Stimulated activated CD4-positive, alpha-beta T cell treated with anti-CD3 and anti-CD28 coated beads, Interleukin-15, amount 100 ng/mL, for 1 hour (primary cell): ENCODE measurements at places on chromosomes 16 and 17.

DNA sequence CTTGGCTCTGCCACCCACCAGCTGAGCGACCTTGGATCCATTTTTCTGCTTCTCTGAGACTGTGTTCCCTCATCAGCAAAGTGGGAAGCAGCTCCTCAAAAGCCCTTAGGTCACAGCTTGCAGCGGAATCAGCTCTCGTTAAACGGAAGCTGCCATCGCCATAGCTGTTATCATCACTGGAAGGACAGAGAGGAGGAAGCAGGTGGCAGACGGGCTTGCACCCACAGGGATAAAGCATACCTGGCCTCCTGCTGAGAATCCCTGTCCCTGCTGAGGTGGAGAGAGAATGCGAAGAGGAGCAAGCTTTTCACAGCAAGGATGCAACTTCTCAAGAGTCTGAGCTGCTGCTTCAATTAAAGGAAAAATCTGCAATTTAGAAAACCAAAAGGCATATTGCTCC, 106.6 kb downstream of the CLEC16A start:
- no peak for DNase-seq

DNA sequence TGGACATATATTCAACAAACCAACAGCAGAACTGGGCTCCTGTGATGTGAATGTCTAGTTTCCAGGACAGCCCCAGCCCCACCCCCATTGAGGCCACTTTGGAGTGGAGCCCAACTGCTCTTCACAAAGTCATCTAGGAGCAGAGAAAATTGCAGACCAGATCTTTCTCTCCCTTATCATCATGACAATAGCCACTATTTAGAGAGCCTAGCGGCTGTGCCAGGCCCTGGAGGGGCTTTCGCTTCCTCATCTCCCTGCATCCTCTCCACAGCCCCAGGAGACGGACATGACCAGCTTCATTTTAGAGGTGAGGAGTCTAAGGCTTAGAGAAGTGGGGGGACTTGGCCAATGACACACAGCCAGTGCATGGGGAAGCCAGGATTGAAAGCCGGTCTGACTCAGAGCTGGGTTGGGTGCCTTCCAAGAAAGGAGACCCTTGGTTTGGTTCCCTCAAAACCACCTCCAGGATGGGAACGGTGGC, 1.4 kb downstream of the PRSS8 start:
- DNase-seq, result no peak

- DNase-seq, result no peak
Measured at GRCh38 chr17:4600563-4600962, 16.2 kb downstream of the SMTNL2 start.

GRCh38 chr17:63250830-63251229, 195.3 kb downstream of the CYB561 start:
- no peak for DNase-seq

GRCh38 chr16:78127130-78127529, 27.7 kb downstream of the WWOX start:
- DNase-seq, result no peak

GRCh38 chr17:76462556-76463290, 4.7 kb upstream of the AANAT start:
- DNase-seq, result no peak

DNA sequence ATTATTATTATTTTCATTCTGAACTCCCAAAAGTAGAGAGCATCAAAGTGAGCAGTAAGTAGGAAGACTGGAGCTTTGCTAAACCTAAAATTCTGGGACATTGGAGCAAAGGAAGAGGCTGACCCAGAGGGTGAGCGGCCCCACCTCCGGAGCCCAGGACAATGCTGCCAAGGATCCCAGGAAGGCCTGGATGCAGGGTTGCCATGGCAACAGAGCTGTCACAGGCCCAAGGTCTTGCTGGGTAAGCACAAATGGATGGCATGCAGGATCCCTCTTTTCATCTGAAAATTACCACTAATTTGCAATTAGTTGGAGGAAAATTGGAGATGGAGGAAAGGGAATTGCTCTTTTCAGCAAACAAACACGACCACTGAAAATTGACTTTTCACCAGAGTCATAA, 457.9 kb upstream of the CDH5 start:
- no peak for DNase-seq

- no peak for DNase-seq
Measured at GRCh38 chr16:78396673-78397072, 297.2 kb downstream of the WWOX start.

- DNase-seq, result no peak
Measured at GRCh38 chr16:89737341-89738071, 16.2 kb downstream of the ZNF276 start.

DNA sequence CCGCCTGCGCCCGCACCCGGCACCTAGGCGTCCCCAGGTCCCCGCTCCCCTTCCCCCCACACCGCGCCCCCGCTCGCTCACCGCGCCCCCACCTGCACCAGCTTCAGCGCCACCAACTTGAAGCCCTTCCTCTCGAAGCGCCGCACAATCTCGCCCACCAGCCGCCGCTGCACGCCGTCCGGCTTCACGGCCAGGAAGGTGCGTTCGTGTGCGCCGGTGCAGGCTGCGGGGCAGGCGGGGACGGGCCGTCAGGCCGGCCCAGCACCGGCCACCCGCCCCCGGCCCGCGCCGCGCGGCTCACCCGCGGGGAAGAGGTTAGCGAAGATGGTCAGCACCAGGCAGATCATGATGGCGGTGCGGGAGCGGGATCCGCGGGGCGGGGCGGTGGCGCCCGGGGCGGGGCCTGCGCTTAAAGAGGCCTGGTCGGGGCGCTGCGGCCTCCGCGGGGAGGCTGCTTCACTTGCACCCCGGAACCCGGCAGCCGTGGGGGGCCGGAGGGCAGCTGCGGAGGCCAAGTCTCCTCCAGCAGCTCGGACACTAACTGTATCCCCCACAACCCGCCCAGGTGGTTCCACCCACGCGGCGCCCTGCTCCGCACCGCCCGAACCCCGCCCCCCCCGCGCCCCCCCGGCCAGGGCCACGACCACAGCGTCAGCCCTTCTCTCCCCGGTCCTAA, at the start of gene NME3:
Gene NME3, minus strand, starts transcription at position 356 of the 676 bp plus-strand sequence. Its CDS starts 9 bp downstream, at position 347.
- DNase-seq, result peak; percentile 62

- no peak for DNase-seq
Measured at GRCh38 chr16:18803569-18804462, 2.5 kb upstream of the ARL6IP1 start.

- DNase-seq, result no peak
Measured at GRCh38 chr17:2798678-2799077, 2.4 kb downstream of the RAP1GAP2 start.

GRCh38 chr16:85673529-85674417, 15.0 kb downstream of the GINS2 start:
- DNase-seq, result no peak

DNA sequence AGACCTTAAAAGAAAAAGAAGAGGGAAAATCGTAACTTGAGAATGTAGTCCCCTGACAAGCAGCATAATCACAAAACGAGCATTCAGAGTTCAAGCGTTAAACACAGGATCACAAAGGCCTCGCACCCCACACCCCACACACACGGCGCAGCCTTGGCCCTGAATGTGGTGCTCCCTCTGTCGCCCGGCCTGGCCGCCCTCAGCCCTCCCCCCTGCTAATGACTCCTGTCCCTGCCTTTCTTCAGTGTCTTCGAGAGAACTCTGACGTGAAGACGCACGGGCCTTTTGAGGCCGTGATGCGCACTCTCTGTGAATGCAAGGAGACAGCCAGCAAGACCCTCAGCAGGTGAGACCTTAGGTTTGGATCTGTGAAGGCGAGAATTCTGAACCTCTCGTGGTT, 47.5 kb upstream of the ENDOV start:
- no peak for DNase-seq

DNA sequence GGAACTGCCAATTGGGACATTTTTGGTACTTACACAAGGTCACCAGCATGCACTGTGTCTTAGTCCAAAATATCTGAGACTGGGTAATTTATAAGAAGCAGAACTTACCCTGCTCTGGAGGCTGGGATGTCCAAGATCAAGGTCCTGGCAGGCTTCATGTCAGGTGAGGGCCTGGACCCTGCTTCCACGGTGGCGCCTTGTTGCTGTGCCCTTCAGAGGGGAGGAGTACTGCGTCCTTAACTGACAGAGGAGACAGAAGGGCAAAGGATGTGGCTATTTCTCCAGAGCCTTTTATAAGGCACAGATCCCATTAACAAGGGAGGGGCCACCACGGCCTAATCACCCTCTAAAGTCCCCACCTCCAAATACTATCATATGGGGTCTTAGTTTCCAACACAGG, 178.9 kb downstream of the C16orf95 start:
- no peak for DNase-seq

GRCh38 chr16:27639561-27640276, 89.8 kb downstream of the KATNIP start:
- DNase-seq, result no peak

DNA sequence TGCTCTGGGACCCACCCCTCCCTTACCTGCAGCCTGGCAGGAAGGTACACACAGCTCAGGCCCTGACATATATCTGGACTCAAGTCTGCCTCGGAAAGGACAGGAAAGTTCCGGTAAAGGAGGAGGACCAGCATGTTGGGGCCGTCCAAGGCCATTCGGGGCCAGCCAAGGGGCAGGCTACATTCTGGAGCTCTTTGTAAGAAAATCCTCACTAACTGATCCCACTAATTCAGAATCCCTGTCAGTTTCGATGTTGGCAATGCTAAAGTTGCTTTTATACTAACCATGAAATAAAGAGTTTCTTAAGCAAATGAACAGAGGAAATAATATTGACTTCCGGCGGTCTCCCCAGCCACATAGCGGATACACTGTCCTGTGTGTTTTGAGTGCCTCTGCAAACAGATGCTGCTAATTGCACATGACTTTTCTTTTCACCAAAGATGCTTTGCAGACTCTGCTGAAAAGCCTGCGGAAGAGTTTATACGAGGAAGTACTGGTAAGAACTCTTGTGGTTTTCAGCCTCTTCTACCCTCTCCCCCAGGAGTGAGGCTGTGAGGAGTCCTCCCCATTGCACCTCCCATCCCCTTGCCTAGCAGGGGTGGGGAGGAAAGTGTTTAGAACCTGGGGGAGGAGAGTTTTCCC, 54.8 kb downstream of the PLXDC1 start:
- DNase-seq, result no peak

DNA sequence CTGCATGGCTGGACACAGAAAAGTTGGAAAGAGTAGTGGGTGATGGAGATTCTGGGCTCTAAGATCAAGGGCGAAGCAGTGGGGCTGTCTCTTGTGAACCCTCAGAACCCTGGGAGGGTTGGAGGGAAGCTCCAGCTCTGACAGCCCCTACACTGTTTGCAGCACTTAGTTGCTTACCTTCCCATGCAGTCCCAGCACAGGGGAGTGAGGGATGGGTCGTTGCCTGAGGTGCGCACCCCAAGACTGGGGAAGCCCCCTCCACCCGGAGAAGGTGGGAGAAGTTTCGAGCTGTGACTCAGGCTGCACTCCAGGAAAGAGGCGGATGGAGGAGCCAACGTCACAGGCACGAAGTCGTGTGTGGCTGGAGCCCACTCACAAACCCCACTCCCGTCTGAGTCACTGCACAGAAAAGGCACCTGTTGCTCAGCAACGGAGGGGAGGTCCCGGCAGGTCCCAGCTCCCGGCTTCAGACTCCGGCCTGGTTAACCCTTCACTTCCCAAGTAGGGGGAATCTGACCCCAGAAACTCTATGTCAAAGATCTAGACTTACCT, 60.1 kb downstream of the AIPL1 start:
- DNase-seq, result peak; percentile 37

GRCh38 chr16:29694384-29695195, 15.6 kb downstream of the QPRT start:
- no peak for DNase-seq

GRCh38 chr17:27282054-27282551, 11.8 kb upstream of the WSB1 start:
- DNase-seq, result no peak

DNA sequence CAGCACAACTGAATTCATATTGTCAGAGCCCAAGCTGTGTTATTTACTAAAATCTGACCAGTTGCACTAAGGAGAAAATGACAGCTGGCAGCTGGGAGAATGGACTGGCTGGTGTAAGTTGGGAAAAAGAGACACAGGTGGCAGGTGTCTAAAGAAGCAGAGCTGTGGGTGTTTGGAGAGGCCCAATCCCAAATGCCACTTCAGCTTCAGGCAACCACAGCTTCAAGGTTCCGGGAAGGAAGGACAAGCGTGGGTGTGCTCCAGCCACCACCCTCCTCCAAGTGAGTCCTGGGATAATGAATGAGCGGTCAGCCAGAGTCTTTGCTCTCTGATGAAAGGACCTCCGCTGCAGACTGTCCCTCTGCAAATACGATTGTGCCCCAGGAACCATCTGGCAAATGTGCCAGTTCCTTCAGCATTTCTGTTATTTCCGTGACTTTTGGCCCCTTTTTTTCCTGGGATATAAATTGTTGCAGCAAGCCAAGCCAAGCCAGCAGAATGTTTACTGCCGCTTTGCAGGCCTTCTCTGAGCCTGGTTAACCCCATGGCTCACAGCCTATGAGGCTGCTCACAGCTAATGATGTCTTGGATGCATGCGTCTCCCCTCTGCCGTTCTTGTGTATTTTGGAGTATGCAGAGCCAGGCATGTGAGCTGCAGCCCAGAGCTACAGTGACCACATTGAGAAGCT, 9.5 kb upstream of the RHBDL3 start:
- no peak for DNase-seq

- no peak for DNase-seq
Measured at GRCh38 chr16:52446080-52446479, 100.9 kb downstream of the TOX3 start.

DNA sequence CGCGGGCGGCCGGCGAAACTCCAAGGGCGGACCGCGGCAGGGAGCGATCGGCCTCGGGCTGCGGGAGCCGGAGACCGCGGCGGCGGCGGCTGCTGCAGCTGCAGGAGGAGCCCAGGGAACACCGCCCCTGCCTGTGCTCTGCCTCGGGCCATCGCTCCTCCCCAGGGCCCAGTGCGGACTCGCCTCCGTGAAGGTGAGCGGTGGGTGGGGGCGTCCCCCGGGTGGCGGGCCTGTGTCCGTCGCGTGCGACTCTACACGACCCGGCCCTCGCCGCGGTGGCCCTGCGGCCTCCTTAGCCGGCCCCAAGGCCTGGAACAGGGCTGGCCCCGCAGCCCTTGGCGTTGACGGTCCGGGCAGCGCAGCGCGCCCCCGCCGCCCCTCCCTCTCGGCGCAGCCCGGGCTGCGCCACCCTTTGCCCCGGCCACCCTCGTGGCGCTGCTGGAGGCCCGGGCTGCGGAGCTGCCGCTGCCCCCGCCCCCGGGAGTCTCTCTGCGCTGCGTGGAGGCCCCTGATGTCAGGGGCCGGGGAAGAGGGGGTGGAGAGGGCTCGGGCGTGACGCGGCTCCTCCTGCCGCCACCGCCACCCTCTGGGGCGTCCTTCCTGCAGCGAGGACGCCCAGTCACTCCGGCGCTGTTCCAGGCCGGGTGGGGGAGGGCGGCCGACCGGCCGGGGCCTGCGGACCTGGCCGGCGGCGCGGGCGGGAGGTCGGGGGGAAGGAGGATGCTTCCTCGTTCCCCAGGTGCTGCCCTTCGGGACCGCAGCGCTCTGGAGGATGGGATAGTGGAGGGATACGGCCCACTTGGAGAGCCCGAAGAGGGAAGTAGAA, 485 bp downstream of the DYNLL2 start:
- DNase-seq, result peak; percentile 44

DNA sequence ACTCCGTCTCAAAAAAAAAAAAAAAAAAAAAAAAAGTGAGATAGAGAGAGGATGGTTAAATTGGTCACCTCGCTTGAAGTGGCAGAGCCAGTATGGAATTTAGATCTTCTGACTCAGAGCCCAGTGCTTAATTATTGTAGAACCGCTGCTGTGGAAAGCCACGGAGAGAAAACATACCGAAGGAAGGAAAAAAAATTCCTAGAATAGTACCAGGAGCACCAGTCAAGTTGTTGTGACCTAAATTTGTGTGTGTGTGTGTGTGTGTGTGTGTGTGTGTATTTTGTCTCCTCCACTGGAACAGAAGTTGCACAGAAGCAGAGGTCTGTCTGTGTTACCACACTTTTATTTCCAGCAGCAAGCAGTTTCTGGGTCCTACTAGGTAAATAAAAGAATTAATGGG, 10.6 kb upstream of the NUP85 start:
- no peak for DNase-seq
